ENCODE measurements at places on chromosomes 7 and 10. TPM values are rescaled to one million over a fixed set of nuclear protein-coding genes. Genes with fewer than 3 reads are reported as not detected.

GRCh38 chr10:7485799-7486198 lies 75.0 kb upstream of the SFMBT2 start:
- DNase-seq, result no peak
- H3K36me3 ChIP-seq, result no peaks in the 10 kb centered on the region
- H3K27ac ChIP-seq, result peak overlapping the region; percentile 99
- H3K27me3 ChIP-seq, result no peaks in the 10 kb centered on the region

DNA sequence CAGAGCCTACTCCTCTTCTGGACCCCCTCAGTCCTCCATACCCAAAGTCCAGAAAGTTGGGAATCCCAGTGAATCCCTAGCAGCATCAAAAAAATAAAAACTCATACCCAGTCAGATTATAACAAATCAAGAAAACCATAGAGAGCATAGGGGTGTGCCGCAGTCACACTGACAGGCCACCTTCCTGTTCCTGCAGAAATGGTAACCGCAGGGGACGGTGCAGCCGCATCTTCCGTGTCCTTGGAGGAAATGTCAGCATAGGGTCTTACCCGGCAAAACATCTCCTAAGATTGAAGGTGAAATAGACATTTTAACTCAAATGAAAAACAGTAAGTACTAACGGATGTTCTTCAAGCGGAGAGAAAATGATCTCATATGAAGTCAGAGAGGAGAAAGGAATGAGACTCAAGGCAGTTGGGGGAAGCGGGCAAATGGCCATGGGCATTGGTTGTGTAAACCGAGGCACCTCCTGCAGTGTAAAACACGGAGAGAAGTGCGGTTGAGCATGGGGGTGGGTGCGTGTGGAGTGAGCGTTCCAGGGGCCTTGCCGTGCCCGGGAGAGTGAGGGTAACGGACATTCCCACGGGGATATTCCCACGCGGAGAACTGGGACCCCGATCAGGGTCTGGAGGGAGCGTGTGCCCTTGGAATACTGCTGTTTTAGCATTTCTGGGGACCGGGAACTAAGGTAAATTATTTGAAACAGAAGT lies 110.8 kb downstream of the NKX6-2 start:
- H3K4me3 ChIP-seq, result no peak overlapping the region
- H3K27ac ChIP-seq, result no peak overlapping the region
- no peaks in the 10 kb centered on the region for H3K36me3 ChIP-seq
- H3K4me1 ChIP-seq, result no peaks in the 10 kb centered on the region
- DNase-seq, result no peak

GRCh38 chr10:97911217-97911616 lies 61.6 kb downstream of the GOLGA7B start:
- H3K27me3 ChIP-seq, result no peaks in the 10 kb centered on the region
- no peak for DNase-seq
- no peak overlapping the region for H3K4me3 ChIP-seq
- H3K36me3 ChIP-seq, result no peaks in the 10 kb centered on the region
- H3K27ac ChIP-seq, result no peak overlapping the region

Gene KLLN
- total RNA-seq, result 1.1 TPM

Measured in Karpas-422 (cell line).